ENCODE measurements at places on chromosomes 7 and 10.
A peak's percentile ranks its signal among the peaks of the same experiment; 100 is the strongest.

DNA sequence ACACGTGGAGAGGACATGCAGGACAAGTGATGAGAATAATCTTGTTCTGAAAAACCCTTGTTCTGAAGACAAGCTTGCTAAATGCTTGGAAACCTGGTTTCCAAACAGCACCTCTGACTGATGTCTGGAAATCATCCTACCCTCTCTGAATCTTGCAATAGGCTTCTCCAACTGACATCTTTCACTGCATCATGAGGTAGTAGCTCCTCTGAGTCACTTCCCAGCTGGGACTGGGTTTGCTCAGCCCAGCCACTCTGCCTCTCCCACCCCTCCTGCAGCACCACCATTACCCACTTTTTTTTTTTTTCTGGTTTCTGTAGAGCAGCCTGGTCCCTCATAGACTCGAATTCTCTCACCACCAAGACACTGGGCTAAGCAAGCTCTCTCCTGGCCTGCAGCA, 919.8 kb downstream of the GRID1 start:
- DNase-seq = no peak

GRCh38 chr7:106947244-106947728, 82.2 kb downstream of the PIK3CG start:
- peak; percentile 65 for DNase-seq

- DNase-seq = no peak
Observed at GRCh38 chr7:80643336-80643915, 5.0 kb downstream of the CD36 start.

- no peak for DNase-seq
Observed at GRCh38 chr10:103457176-103457712, 1.5 kb downstream of the CALHM1 start.
